ENCODE measurements at places on chromosomes 2 and 18.

DNA sequence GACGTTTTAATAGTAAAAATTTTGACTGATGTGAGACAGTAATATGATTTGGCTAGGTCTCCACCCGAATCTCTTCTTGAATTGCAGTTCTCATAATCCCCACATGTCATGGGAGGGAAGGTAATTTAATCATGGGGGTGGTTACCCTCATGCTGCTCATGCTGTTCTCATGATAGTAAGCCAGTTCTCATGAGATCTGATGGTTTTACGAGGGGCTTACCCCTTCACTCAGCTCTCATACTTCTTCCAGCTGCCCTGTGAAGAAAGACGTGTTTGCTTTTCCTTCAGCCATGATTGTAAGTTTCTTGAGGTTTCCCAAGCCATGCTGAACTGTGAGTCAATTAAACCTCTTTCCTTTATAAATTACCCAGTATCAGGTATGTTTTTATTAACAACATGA lies 327.0 kb upstream of the CDH7 start:
- no peak for DNase-seq

- DNase-seq, result no peak
Measured at GRCh38 chr2:8761529-8762164, 75.8 kb downstream of the KIDINS220 start.

DNA sequence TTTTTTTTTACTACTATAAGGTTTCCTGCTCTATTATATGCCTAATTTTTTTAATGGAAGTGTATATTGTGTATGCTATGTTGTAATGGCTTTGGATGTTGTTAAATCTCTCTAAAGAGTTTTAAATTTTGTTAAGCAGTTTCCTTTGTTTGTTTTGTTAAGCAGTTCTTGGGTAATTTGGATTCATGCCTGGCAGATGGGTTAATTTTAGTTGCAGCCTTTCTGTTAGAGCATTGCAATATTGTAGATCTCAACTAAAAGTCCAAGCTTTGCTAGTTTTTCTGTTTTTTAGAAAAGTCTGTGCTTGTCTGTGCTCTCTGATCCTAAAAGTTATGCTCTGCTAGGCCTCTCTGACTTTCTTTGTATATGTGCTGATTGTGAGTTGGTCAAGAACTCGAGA lies 1229.0 kb upstream of the NRXN1 start:
- DNase-seq, result no peak

DNA sequence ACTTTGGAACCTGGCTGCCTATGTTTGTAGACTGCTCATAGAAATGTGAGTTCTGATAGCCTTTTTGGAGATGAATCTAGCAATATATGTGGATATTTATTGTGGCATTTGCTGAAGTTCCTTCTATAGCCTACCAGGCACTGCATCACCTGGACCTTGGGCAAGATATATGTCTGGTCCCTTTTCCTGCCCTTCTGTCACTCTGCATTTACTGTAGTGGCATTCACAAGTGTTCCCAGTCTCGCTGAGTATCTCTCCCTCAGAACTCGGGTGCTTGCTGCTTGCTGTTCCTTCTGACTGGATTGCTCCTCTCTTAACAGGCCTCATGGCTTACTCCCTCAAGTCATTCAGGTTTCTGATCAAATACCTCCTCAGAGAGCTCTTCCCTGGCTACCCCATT lies 145.0 kb downstream of the UBE2E3 start:
- DNase-seq, result no peak

DNA sequence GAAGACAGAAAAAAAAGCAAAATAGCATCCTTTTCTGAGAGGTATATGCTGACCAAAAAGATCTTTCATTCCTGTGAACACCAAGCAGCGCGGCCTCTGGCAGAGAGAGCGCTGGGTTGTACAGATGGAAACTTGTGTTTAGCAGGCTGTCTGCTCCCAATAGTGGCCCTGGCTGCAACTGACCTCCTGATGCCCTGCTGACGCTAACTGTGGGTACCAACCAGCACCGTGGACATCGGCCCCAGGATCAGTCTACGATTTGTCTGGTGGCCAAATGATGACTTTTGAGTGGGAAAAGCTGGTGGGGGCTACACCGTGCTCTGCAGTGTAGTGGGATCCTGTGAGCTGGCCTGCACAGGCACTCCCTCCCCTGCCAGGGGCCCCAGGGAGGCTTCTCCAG lies 15.7 kb downstream of the COA5 start:
- no peak for DNase-seq

GRCh38 chr2:205139822-205140463 lies 542.4 kb upstream of the NRP2 start:
- DNase-seq, result no peak
